GM12878 (cell line): ENCODE measurements at places on chromosomes 2 and 18. TPM values are rescaled to one million over a fixed set of nuclear protein-coding genes. Genes with fewer than 3 reads are reported as not detected.

DNA sequence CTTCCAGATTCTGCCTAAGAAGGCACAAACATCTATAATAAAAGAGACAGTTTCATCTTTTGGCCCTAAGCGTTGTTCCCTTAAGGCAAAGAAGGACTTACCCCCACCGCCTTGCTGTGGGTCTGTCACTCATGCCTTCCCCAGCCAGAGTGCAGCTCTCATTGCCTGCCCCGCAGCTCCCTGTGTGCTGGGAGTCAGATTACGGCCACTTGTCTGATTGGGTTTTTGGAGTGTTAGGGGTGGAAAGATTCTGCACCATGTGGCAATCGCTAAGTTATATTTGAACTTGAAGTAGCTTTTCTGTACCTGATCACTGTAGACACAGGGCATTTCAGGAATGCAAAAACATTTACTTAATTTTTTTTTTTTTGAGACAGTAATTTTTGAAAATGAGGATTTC lies at the start of gene AQP4:
AQP4 (minus strand) TSS at position 151 of the 400 bp plus-strand sequence; CDS start at position 133, 18 bp downstream.
- no peak for DNase-seq

Gene IL37
- total RNA-seq: not detected in 2 replicates

GRCh38 chr2:164810843-164811242 lies 30.8 kb downstream of the COBLL1 start:
- DNase-seq: no peak

GRCh38 chr18:77876319-77876865 lies 626.7 kb downstream of the GALR1 start:
- no peak for DNase-seq

DNA sequence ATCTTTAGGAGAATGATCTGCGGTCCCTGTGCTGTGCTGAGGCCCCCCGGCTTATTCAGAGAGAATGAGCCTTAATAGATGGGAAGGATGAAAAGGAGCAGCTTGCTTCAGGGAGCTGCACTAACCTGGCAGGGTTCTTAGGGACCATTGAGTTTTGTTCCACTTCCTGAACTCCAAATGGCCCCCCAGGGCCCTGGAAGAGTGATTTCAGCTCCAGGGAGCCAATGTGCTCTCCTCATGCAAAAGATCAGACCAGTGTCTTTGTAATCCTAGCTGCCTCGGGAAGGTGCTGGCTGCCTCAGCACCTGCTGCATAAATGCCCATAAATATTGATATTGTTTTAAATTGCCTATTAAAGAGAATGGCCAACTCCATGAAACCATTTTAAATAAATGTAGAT lies 210.2 kb downstream of the NCK2 start:
- DNase-seq: no peak

DNA sequence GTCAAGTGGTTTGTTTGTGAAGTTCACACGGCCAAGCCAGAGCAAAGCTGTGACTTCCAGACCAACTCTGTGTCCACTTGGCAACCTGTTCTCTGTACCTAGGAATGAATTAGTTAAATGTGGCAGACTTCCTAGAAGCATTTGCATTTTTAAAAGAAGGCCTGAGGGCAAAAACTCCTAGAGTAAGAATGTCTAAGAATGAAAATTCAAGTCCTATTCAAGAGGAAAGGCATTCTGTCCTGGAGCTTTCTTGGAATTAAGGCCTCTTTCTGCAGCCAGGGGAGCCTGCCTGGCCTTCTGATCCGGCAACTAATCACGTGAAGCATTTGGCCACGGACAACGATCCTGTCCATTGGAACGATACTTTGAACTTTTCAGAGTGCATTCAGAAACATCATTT lies 155.0 kb downstream of the SETBP1 start:
- no peak for DNase-seq

GRCh38 chr18:13452388-13452811 lies 233.8 kb downstream of the LDLRAD4 start:
- DNase-seq: no peak

DNA sequence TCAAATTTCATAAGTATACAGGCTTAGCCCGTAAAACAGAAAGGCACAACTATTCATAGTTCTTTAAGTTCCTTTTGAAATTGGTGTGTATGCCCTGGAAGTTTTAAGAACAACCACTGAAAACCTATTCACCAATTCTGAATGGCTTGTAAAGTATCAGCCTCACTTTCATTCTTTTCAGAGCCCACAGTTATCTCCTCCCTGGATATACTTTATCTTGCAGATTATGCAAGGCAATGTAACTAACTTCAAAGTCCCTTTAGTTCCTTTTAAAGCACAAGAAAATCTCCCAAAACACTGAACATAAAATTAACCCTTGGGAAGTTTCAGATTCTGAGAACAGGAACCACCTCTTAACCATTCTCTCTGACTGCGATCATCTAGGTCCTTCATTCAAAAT lies 1.1 kb downstream of the STRN start:
- DNase-seq: no peak
